ENCODE measurements at places on chromosomes 5 and 9.

DNA sequence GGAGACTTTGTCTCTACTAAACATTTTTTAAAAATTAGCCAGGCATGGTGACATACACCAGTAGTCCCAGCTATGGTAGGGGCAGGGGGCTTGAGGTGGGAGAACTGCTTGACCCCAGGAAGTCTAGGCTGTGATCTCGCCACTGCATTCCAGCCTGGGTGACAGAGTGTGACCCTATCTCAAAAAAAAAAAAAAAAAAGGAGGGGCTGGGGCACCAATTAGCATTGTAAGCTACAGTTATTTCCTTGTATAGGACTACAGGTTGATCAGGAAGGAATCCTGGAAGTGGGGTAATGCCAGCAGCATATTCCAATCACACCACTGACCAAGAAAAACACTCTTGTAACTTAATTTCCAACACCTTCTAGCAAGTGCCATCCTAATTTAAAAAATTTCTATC, 32.1 kb downstream of the PWWP2A start:
- DNase-seq: no peak

DNA sequence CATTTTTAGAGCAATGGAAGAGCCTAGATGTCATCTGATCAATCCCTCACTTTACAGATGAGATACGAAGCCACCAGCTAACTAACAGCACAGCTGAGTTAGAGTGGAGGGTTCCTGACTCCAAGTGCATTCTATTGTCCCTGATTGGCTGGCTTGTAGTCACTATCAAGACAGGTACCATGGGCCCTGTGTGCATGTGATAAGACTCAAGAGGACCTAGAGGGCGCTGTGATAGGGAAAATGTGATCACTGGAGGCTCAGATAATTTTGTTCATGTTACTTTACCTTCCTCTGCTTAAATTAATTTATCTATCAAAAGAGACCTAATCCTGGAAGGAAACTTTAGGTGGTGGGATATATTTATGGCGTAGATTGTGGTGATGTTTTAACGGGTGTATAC, 19.5 kb upstream of the SNAPC3 start:
- peak; percentile 45 for DNase-seq

DNA sequence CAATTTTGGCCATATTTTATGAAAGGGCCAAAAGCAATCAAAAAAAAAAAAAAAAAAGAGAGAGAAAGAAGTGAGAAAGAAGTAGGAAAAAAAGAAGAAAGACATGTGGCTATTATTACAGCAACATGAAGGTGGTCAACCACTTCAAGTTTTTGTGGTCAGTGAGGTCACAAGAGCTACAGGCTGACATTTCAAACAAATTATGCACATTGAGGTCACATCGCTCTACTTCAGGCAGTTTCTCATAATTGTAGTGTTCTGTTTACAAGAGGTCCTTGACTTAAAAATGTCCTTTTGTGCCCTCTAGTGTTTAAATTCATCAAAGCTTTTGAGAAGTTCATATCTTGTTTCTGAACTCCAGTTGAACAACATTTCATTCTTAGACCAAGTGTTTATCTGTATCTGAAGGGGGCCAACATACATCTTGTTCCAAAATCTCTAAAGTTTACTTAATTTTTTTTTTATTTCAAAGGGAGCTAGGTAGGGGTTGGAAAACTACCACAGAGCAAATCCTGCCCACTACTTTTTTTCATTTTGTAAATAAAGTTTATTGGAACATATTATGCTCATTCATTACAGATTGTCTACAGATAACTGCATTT, 513.1 kb downstream of the PDE4D start:
- DNase-seq: peak; percentile 86

DNA sequence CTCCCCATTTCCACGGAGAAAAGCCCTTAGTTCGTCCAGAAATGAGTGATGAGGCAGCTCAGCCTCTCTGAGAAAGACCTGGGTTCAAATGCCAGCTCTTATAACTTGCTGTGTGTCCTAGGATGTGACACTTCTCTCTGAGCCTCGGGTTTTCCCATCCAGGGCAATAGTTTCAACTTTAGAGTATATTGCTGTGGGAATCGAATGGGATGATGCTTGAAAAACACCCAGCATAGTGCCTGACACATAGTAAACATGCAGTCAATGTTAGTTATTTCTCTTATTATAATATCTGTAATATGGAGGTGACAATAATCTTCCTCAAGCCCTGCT, 430 bp upstream of the MAPKAP1 start:
- DNase-seq: no peak

DNA sequence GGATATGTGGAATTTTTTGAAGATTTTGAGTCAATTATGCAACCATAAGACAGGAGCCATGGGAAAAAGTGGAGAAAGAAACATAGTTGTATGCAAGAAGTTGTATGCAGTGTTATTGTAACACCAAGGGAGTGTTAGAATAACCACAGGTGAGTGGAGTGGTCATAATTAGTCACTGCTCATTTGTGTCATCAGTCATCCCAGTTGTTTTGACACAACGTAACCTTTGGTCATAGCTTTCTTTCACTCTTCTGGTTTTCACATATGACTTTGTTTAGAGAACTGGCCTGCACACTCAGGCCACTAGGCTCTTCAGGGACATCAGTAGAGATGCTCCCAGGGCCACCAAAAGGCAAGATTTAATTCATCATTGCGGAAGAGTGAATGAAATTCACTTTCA, 158.7 kb upstream of the HMHB1 start:
- DNase-seq: peak; percentile 12
